ENCODE measurements at places on chromosomes 13 and 19. TPM values are rescaled to one million over a fixed set of nuclear protein-coding genes. Genes with fewer than 3 reads are reported as not detected.
A peak's percentile ranks its signal among the peaks of the same experiment; 100 is the strongest.

DNA sequence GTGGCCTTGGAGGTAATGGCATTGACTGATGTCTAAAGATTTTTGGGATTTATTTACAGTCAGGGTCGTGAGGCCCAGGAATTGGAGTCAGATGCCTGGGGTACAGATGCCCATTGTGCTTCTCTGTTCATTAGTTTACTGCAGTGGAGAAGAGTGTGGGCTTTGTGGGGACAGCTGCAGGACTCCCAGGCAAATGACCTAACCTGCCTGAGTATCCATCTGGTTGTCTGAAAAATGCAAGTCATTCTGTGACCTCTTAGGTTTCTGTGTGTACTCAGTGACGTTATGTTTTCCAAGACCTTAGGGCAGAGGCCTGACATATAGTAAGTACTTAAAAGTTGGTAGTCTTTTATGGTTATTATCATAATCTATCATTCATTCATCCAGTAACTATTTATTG, 60.5 kb downstream of the SPATA13 start:
- no peak for DNase-seq

DNA sequence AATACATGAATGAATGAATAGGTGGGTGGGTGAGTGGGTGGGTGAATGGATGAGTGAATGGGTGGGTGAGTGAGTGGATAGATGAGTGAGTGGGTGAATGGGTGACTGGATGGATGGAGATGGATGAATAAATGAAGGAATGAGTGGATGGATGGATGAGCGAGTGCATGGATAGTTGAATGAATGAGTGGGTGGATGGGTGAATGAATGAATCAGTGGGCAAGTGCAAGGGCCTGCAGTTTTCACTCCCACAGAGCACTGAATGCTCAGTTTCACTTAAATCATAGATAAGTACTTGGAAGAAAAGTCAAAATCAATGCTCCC, 12.4 kb downstream of the GAS6 start:
- DNase-seq, result no peak

GRCh38 chr13:32443111-32443510, 15.2 kb upstream of the N4BP2L1 start:
- DNase-seq, result no peak

- DNase-seq, result peak; percentile 18
These were observed 30.6 kb upstream of the IGSF23 start for GRCh38 chr19:44582581-44583265.

DNA sequence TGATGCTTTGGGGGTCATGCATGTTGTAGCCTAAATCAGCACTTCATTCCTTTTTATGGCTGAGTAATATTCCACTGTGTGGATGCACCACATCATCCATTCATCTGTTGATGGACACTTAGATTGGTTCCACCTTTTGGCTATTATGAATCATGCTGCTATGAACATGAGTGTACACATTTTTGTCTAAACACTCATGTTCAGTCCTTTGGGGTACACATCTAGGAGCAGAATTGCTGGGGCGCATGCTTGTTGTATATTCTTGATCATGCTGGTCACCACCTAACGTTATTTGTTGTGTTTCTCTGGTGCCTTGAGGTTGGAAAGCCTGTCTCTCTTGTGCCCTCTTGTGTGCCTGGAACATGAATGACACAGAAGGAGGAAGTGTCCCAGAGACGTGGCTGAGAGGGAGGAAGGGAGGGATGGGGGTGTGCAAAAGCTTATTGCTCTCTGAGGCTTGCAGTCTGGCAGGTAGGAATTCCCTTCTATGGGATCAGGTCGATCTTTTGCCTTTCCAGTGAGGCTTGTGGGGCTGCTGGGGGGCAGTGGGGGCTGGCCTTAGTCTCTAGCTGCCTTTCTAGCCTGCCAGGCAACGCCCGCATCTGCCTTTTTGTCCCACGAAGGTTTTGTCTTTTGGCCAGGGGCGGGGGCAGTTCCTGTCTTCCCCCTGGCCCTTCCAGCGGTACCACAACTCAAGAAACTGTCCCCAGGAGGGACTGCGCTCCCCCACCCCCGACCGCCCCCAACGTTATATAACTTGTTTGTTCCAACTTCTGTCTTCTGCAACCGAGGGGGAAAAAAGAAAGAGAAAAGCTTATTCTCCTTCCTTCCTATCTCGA, 7.6 kb downstream of the KLHL26 start:
- no peak for DNase-seq

GRCh38 chr19:3479834-3480215, 500 bp downstream of the SMIM24 start:
- DNase-seq, result no peak

GRCh38 chr13:37608750-37609339, 10.3 kb upstream of the POSTN start:
- no peak for DNase-seq

- no peak for DNase-seq
These were observed 72.9 kb upstream of the TEX29 start for GRCh38 chr13:111247552-111247951.

Gene PPM1N
- not detected for total RNA-seq

Gene ZNF221
- total RNA-seq, result 1.4 TPM

Gene KLK1
- not detected for total RNA-seq

Gene MYPOP
- total RNA-seq, result 0.20 TPM

Gene TNFSF9
- total RNA-seq, result 4.5 TPM

Gene ZNF260
- 4.1 TPM for total RNA-seq

Gene APOC1
- total RNA-seq, result not detected

Gene NLRP5
- not detected for total RNA-seq
